Activated CD4-positive, alpha-beta memory T cell treated with anti-CD3 and anti-CD28 coated beads for 36 hours (primary cell): ENCODE measurements at places on chromosomes 2 and 18.
A peak's percentile ranks its signal among the peaks of the same experiment; 100 is the strongest.

DNA sequence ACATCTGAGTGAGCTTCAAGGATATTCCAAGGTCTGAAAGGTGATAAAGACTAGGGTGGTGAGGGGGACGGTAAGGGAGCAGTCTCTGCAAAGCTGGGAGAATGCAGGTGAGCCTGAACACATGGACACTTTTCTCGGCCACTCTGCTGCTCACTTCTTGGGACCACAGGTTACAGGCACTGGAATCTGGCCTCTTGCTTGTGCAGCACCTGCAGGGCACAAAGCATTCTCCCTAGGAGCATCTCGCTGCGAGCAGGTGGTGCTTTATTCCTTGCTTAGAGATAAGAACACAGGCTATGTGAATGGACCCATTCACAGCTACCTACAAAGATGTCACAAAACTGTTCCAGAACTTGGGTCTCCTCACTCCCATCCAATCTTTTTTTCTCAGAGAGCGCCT lies 153.2 kb downstream of the DDX1 start:
- no peak for DNase-seq

- no peak for DNase-seq
These were observed 125.6 kb downstream of the BIRC6 start for GRCh38 chr2:32482471-32482870.

GRCh38 chr18:79200546-79201268 lies 131.5 kb downstream of the ATP9B start:
- DNase-seq: no peak

DNA sequence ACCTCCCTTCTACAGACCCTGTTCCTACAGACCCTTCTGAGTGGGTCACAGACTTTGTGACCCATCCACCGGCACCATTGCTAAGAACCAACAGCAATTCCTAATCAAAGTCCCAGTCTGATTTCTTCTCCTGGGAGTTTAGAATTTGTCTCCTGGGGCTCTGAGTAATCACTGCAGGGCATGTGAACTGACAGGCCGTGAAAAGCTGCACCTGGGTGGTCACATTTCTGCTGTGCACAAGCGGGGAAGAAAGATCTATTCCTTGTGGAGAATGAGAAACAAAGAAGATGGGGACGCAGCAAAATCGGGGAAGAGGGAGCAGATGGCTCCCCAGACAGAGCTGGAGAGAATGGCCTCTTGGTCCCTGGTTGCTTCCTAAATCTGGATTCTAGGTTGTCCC lies 151.0 kb downstream of the ARL4C start:
- DNase-seq: no peak

- DNase-seq: peak; percentile 23
These were observed 88.7 kb upstream of the ATL2 start for GRCh38 chr2:38465789-38466127.

DNA sequence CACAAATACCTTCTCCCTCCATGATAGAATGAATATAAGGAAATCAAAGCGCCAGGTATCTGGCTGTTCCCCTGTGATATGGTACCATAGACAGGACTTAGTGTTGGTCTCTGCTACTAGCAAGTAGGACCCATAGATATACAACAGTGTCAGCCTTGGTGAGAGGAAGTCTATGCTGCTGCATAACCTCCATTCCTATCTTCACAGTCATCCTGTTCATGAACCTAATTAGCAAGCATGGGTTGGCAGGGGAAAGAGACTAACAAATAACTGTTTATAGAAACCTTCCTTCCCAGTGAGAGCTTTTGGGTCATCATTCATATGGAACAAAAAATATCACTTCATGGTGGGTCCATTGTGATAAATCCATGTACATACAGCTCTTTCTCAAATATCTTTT lies 188.9 kb upstream of the FAM98A start:
- no peak for DNase-seq

DNA sequence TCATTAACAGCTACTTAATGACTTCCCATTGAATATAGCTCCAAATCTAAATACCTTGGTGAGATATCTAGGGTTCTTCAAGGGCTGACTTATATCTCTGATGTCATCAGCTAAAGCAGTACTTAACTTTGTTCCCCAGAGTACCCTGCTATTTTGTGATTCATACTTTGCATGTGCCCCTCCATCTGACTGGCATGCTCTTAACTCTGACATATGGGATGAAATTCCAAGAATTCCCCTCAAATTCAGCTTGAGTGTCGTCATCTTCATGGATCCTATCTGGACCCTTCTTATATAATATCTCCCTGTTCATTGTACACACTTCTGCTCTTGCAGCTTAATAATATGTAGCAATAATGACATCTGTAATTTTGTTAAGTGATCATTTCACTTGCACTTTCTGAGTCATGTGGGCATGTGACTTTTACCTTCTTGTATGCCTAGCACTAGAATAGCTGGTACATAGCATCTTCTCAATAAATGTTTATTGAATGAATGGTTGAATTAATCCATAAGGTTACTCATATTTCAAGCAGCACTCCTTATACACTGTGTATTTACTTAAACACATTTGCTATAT lies 172.9 kb downstream of the WDR7 start:
- no peak for DNase-seq

DNA sequence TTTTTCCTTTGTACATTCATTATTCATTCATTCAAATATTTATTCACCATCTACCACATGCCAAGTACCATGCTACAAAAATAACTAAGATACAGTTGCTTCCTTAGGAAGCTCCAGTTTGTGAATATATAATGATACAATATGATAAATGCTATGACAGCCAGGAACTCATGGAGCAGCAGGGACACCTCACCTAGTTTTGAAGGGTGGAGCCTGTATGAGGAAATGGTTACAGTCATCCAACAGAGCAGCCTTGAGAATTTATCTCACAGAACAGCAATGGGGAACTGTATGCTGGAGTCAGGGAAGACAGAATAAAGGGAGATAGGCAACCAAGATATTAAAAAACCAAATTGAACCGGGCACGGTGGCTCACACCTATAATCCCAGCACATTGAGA lies 124.0 kb downstream of the OSBPL1A start:
- DNase-seq: no peak
